Tibial artery (tissue), 4 donors: ENCODE measurements at places on chromosomes 2 and 18.

DNA sequence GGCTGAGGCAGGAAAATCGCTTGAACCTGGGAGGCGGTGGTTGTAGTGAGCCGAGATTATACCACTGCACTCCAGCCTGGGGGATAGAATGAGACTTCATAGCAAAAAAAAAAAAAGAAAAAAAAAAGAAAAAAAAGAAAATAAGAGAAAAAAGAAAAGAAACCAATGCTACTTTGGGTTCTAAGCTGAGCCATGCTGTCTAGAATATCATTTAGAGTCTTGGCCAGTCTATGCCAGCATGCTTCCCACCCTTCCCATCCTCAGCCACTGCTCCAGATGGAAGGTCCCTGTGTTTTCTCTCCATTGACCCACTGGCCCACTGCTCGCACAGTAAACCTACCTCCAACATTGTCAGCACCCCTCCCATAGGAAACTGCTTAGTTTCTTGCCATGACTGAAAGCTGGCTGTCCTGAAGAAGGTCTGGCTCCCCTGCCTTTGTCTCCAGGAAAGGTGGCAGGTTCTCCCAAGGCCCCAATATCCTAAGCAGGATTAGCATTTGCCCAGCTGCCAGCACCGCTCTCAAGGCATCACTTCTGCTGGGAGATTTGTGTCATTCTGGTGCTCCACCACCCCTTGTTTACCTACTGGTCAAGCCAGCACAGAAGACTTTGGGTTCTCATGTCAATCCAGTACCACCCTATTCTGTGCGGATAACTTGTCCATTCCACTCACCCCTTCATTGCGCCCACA, 47.3 kb upstream of the PAPOLG start:
- no peaks in the 10 kb centered on the region for H3K27me3 ChIP-seq
- no peak overlapping the region for H3K4me3 ChIP-seq
- H3K4me1 ChIP-seq = no peaks in the 10 kb centered on the region
- no peaks in the 10 kb centered on the region for H3K36me3 ChIP-seq
- no peak for DNase-seq

GRCh38 chr2:233091595-233092375, 31.6 kb downstream of the INPP5D start:
- DNase-seq = peak; percentile 48
- H3K27me3 ChIP-seq = peaks cover 6% of the 10 kb centered on the region
- no peak overlapping the region for H3K27ac ChIP-seq

DNA sequence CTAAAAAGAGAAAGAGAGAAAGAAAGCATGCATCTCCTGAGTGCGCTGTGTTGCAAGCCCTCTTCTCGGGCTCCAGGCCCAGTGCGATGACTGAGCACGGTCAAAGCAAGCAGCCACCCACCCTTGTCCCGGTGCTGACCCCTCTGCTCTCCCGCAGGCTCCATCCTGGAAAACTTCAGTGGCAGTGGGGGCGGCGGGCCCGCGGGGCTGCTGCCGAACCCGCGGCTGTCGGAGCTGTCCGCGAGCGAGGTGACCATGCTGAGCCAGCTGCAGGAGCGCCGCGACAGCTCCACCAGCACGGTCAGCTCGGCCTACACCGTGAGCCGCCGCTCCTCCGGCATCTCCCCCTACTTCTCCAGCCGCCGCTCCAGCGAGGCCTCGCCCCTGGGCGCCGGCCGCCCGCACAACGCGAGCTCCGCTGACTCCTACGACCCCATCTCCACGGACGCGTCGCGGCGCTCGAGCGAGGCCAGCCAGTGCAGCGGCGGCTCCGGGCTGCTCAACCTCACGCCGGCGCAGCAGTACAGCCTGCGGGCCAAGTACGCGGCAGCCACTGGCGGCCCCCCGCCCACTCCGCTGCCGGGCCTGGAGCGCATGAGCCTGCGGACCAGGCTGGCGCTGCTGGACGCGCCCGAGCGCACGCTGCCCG, 252.5 kb downstream of the GLI2 start:
- no peaks in the 10 kb centered on the region for H3K4me1 ChIP-seq
- peaks cover 25% of the 10 kb centered on the region for H3K36me3 ChIP-seq
- peak; percentile 51 for DNase-seq
- H3K27ac ChIP-seq = no peak overlapping the region
- no peaks in the 10 kb centered on the region for H3K27me3 ChIP-seq

DNA sequence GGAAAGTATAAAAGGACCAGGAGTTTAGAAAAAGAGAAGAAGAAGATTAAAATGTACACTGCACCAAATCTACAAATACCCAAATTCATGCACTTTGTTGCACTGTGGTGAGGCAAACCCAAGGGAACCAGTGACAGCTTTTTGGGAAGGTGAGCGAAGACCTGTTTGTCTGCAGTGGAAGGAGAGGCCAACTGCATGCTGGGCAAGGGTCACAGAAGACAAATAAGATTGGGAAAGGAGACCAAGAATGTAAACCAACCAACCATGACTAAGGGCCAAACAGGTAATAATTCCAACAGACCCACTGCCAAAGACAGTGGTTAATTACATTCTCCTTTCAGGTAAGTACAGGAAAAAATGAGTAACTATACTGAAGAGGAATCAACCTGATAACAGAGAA, 202.8 kb downstream of the STK39 start:
- no peaks in the 10 kb centered on the region for H3K27me3 ChIP-seq
- no peaks in the 10 kb centered on the region for H3K4me1 ChIP-seq
- H3K36me3 ChIP-seq = no peaks in the 10 kb centered on the region
- no peak overlapping the region for H3K4me3 ChIP-seq

DNA sequence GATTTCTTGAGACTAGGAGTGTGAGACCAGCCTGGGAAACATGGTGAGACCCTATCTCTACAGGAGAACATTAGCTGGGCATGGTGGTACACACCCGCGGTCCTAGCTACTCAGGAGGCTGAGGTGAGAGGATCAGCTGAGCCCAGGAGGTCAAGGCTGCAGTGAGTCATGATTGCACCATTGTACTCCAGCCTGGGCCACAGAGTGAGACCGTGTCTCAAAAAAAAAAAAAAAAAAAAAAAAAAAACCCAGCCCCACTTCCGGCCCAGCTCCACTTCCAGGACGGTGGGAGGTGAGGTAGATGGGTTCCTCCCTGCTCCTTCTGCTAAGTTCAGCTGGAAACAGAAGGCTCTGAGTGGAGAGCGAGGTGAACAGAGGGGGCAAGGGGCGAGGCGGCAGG, 41.4 kb upstream of the NFATC1 start:
- H3K4me1 ChIP-seq = no peaks in the 10 kb centered on the region
- DNase-seq = no peak
- H3K27ac ChIP-seq = no peak overlapping the region
- H3K27me3 ChIP-seq = no peaks in the 10 kb centered on the region

- H3K36me3 ChIP-seq = no peaks in the 10 kb centered on the region
- H3K4me1 ChIP-seq = no peaks in the 10 kb centered on the region
- H3K27me3 ChIP-seq = no peaks in the 10 kb centered on the region
Observed at GRCh38 chr2:120546048-120546864, 189.4 kb upstream of the GLI2 start.

- H3K4me3 ChIP-seq = no peak overlapping the region
- no peaks in the 10 kb centered on the region for H3K27me3 ChIP-seq
- no peak for DNase-seq
- H3K27ac ChIP-seq = no peak overlapping the region
Observed at GRCh38 chr2:230902180-230902899, 22.7 kb downstream of the GPR55 start.

GRCh38 chr2:67006373-67006960, 390.7 kb upstream of the ETAA1 start:
- H3K4me1 ChIP-seq = no peaks in the 10 kb centered on the region
- H3K4me3 ChIP-seq = no peak overlapping the region
- H3K27ac ChIP-seq = no peak overlapping the region
- DNase-seq = no peak

- no peak overlapping the region for H3K4me3 ChIP-seq
- peaks cover 7% of the 10 kb centered on the region for H3K4me1 ChIP-seq
- no peaks in the 10 kb centered on the region for H3K27me3 ChIP-seq
- H3K27ac ChIP-seq = no peak overlapping the region
- DNase-seq = no peak
Observed at GRCh38 chr2:69836316-69836715, 6.9 kb downstream of the GMCL1 start.

DNA sequence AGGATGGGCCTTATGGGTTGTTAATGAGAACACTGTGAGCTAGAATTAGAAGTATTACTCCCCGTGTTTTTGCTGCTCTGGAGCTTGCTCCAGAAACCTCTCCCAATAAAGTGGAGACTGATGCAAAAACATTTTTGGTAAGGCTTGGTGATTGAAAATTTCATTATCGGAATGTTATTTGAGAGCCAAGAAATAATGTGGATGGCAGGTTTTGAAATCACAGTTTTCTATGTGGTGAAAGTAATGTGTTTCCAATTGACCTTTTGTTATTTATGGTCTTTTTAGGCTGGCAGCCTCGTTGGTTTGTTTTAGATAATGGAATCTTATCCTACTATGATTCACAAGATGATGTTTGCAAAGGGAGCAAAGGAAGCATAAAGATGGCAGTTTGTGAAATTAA, 5.1 kb downstream of the PLEKHA3 start:
- H3K4me3 ChIP-seq = no peak overlapping the region
- H3K4me1 ChIP-seq = peaks cover 46% of the 10 kb centered on the region
- DNase-seq = no peak
- H3K36me3 ChIP-seq = peaks cover 5% of the 10 kb centered on the region

DNA sequence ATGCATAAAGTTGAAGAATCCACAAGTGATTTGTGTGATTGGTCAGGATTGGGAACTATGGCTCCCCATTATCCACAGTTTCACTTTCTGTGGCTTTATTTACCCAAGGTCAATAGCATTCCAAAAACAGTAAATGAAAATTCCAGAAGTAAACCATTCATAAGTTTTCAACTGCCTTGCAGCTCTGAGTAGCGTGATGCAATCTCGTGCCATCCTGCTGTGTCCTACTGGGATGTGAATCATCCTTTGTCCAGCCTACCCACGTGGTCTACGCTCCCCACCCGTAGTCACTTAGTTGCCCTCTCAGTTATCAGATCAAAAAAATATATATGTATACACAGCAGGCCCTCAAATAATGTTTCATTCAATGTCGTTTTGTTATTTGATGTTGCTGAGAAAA, 89.0 kb upstream of the DLGAP1 start:
- DNase-seq = no peak
- H3K4me3 ChIP-seq = no peak overlapping the region
- H3K27me3 ChIP-seq = no peaks in the 10 kb centered on the region
- no peak overlapping the region for H3K27ac ChIP-seq

- H3K4me1 ChIP-seq = peaks cover 42% of the 10 kb centered on the region
- no peaks in the 10 kb centered on the region for H3K27me3 ChIP-seq
- peak overlapping the region; percentile 12 for H3K27ac ChIP-seq
- no peak for DNase-seq
- H3K4me3 ChIP-seq = no peak overlapping the region
Observed at GRCh38 chr2:65366595-65367125, 65.7 kb downstream of the SPRED2 start.

- H3K36me3 ChIP-seq = no peaks in the 10 kb centered on the region
- no peak overlapping the region for H3K4me3 ChIP-seq
- H3K27me3 ChIP-seq = no peaks in the 10 kb centered on the region
- peaks cover 4% of the 10 kb centered on the region for H3K4me1 ChIP-seq
- no peak overlapping the region for H3K27ac ChIP-seq
- no peak for DNase-seq
Observed at GRCh38 chr2:150274108-150274507, 213.4 kb downstream of the RND3 start.

DNA sequence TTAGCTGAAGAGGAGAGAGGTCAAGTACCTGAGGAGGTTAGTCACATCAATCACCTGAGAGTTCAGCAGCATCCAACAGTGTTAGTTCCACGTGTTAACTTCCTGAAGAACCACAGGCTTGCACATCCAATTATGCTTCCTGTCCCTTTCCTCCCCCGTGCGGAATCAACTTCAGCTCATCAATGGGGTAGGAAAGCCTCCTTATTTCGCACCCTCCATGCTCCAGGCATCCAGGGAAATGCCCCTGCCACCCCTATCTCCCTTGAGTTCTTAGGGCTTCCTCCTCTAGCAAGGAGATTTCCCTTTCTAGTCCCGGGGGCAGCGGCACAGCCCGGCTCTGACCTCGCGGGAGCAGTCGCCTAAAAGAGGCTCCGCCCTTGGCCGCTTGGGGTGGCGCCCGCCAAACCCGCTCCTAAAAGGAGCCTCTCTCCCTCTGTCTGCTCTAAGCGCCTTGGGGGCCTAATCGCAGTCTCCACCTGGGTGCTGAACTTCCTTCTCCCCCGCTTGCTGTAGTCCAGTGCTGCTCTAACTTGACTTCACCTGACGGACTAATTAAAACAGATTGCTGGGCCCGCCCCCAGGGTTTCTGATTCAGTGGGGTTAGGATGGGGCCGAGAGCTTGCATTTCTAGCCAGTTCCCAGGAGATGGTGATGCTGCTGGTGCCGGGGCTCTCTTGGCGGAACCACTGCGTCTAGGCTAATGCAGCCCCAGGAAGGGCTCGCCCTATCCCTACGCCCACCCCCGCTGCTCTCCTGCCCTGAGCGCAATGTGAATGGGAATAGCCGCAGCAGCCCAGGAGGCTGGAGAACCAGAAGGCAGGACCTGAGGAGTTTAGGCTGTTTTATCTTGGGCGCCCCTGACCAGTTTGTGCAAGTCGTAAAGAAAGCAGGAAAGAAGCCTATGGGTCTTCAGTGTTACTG, 3.4 kb upstream of the TET3 start:
- DNase-seq = no peak
- H3K27me3 ChIP-seq = no peaks in the 10 kb centered on the region
- H3K27ac ChIP-seq = no peak overlapping the region
- H3K36me3 ChIP-seq = no peaks in the 10 kb centered on the region
- peak overlapping the region; percentile 47 for H3K4me3 ChIP-seq
- H3K4me1 ChIP-seq = no peaks in the 10 kb centered on the region

- no peaks in the 10 kb centered on the region for H3K27me3 ChIP-seq
- H3K4me3 ChIP-seq = no peak overlapping the region
- no peaks in the 10 kb centered on the region for H3K36me3 ChIP-seq
- no peak for DNase-seq
Observed at GRCh38 chr18:57372444-57372843, 20.1 kb downstream of the ST8SIA3 start.

DNA sequence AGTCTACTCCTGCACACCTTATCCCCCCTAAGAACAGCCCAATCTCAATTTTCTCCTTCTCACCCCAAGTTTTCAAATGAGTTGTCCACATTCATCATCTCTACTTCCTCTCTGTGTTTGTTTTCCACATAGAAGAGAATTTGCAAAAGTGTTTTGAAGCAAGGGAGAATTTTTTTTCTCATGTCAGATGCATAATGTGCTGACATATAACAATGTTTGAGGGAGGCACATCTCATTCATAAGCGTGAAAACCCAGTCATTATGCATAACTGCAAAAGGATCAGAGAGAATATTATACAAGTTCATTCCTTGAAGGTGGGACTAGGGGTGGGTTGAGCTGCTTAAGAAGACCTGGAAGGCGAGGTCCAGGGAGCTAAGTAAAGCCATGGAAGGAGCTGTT, 80.8 kb upstream of the SLC1A4 start:
- DNase-seq = no peak
- H3K36me3 ChIP-seq = no peaks in the 10 kb centered on the region
- no peaks in the 10 kb centered on the region for H3K4me1 ChIP-seq
- no peak overlapping the region for H3K27ac ChIP-seq
- H3K27me3 ChIP-seq = no peaks in the 10 kb centered on the region

GRCh38 chr2:46615555-46615954, 136.2 kb downstream of the TMEM247 start:
- no peak overlapping the region for H3K27ac ChIP-seq
- peak overlapping the region; percentile 98 for H3K4me3 ChIP-seq
- no peak for DNase-seq
- no peaks in the 10 kb centered on the region for H3K4me1 ChIP-seq
- peaks cover 15% of the 10 kb centered on the region for H3K36me3 ChIP-seq
